Esophagus squamous epithelium (tissue), 5 donors: ENCODE measurements at places on chromosomes 7 and 10.

- no peak for DNase-seq
Measured at GRCh38 chr7:111517549-111517951, 44.7 kb downstream of the IMMP2L start.

- DNase-seq: no peak
Measured at GRCh38 chr7:129452589-129453231, 18.5 kb downstream of the STRIP2 start.

GRCh38 chr10:95660283-95660682 is 3.8 kb upstream of the ALDH18A1 start:
- no peak for DNase-seq

DNA sequence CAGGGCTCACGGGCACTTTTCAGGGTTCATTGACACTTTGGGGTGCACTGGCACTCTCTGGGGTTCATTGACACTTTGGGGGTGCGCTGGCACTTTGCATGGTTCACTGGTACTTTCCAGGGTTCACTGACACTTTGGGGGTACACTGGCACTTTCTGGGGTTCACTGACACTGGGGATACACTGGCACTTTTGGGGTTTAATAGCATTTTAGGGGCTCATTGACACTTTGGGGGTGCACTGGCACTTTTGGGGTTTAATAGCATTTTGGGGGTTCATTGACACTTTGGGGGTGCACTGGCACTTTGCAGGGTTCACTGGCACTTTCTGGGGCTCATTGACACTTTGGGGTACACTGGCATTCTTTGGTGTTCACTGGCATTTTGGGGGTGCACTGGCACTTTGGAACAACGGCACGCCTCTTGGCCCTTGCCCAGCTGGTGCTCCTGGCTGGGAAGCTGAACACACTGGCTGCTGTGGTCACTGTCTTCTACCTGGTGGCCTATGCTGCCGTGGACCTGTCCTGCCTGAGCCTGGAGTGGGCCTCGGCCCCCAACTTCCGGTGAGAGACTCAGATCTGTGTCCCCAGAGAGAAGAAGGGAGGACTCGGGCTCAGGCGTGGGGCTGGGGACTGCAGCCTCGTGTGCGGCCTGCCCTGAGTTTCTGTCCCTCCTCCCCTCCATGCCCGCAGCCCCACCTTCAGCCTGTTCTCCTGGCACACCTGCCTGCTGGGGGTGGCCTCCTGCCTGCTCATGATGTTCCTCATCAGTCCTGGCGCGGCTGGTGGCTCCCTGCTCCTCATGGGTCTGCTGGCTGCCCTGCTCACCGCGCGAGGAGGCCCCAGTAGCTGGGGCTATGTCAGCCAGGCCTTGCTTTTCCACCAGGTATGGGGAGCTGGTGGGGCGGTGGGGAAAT is 6.2 kb upstream of the TRIP6 start:
- DNase-seq: no peak

- DNase-seq: no peak
Measured at GRCh38 chr10:131685576-131685975, 215.2 kb upstream of the PPP2R2D start.

DNA sequence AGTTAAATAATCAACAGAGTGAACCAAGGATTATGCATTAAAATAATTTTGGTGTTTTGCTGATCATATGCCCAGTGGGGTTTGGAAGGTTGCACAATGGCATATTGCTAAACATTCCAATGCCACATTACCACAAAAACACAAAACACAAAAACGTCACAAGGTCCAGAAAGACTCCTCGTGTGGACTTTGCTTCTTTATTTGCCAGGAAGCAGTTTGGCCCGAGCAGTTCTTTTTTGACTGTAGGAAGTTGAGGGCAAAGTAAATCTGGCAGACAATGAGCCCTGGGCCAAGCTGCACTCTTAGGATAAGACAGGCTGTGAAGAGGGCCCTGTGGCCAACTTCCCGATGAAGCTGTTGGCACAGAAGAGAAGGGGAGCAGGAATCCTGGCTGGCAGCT is 39.2 kb upstream of the SLC35B4 start:
- DNase-seq: no peak

DNA sequence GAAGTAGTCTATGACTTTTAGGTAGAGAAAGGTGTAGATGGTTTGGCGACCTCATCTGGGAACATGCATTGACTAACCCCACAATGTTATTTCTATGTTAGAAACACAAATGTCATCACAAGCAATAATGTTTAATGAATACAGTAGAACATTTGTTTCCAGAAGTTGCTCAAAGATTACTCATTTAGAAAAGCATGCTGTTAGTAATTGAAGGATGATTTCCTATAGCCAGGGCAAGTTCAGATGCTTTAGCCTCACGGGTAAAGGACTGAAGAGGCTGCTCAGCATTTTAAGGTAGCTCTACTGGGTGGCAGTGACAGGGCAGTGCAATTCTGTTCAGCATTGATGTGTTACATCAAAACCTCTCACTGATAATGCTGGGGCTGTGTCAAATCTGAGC is 199.3 kb upstream of the FZD1 start:
- no peak for DNase-seq

DNA sequence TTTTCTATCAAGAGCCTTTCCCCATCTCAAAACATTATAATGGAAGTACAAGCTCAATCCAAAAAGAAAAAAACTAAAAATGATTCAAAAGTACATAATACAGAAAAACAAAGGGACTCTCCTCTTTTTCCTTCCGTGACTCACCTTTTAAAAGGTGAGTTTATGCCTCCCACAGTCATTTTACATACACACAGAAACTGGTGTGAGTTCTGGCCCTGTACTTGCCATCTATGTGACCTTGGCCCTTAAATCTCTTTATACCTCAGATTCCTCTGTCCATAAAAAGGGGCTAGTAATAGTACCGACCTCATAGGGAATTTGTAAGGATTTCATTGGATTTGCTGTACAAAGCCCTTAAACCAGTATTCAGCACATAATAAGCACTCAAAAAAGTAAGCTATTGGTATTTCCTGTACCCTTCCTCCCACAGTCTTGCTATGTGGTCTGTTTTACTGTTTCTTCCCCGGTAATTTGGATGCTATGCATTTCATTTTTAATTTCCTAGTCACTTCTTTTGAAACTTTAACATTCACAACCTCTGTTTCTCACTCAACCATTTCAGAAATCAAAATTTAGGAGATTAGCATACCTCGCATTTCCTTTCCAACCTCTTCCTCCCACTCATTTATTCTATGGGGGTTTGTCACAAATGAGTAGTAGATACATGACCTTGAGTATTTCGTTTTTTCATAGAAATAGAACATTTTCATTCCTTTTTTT is 39.0 kb downstream of the STK17A start:
- no peak for DNase-seq

- no peak for DNase-seq
Measured at GRCh38 chr10:131994435-131994834, 12.7 kb upstream of the BNIP3 start.

DNA sequence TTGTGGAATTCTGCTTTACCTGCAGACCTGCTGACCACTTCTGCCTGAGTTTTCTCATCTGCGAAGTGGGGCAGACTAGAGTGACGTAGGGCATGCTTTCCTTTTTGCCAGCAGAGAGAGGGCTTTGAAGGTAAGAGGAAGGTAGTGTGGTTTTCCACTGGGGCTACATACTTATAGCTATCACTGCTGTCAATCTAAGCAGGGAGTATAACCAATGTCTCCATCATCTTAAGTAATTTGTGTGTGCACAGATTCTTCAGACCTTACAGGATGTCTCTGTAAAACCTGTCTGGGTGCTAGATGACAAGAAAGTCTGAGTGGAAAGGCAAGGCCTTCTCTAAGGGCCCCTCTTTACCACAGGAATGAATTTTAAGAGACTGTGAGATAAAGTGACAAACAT is 106.8 kb downstream of the RBM20 start:
- DNase-seq: no peak

- no peak for DNase-seq
Measured at GRCh38 chr7:39044489-39044888, 66.8 kb downstream of the POU6F2 start.

GRCh38 chr10:67925449-67926005 is 41.1 kb downstream of the SIRT1 start:
- DNase-seq: no peak

- no peak for DNase-seq
Measured at GRCh38 chr7:73721377-73721817, 1.9 kb upstream of the STX1A start.

- no peak for DNase-seq
Measured at GRCh38 chr7:25968205-25968993, 183.6 kb upstream of the NFE2L3 start.

- no peak for DNase-seq
Measured at GRCh38 chr10:49093922-49094321, 21.4 kb downstream of the VSTM4 start.

GRCh38 chr10:102001435-102002068 is 54.4 kb downstream of the ARMH3 start:
- no peak for DNase-seq

DNA sequence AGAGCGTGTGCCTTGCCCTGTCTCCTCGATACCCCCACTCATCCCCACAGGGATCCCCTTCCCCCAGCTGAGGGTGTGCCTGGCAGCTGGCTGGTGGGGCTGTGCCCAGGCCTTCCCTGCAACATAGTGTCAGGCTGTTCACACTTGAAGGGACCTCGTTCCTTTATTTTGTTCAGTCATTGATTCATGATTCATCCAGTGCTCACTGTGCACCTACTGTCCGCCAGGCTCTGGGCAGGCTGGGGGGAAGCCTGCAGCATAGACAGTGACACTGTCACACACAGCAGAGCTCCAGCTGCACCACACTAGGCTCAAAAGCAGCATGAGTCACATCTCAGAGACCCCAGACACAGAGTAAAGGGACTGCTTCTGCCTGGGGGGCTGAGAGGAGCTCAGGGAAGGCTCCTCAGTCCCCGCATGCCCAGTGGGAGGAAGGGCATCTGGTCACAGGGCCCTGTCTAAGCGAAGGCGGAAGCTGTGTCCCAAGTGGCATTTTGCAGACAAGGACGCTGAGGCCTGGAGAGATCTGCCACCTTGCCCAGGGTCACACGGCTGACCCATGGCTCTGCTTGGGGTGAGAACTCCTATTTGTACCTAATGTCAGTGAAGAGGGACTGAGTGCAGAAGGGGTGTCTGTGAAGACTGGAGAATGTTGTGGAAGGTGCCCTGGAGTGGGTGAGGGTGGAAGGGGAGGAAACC is 27.9 kb downstream of the CDH23 start:
- DNase-seq: no peak

- no peak for DNase-seq
Measured at GRCh38 chr10:81874875-81875466, at the start of gene NRG3. Gene NRG3, plus strand, starts transcription at chr10:81875194.

DNA sequence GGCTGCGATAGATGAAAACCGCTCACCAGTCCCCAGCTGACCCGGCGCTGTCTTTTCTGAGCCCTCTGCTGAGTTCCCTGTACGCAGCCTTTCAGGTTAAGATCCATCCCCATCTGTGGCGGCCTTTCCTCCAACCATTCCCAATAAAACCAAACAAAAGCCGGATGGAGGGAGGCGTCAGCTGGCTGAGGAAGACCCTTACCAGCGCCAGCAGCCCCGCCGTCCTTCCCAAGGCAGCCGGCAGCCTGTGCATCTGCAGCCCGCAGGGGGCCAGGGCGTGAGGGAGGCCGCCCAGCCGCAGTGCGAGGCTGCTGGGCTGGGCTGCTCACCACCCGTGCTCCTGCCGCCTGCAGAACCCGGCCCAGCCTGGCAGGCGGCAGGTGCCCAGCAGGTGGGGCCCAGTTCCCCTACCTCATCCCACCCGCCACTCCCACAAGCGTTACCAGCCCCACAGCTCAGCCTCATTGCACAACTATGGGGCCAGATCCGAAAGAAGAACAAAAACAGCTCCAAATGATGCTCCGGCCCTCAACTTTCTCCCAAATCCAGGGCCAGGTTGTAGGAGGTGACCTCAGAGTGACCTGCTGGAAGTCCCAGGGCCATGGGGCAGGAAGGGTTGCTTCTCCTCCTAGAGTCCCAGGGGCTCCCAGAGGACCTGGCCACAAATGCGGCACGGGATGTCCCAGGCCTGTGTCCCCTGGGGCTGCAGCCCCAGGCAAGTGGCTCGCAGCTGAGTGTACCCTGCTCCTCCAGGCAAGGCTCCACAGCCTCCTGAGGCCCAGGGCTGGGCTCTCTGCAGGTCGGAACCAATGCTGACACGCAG is 23.8 kb downstream of the PAPOLB start:
- DNase-seq: no peak
